ENCODE measurements at places on chromosomes 12 and 14. TPM values are rescaled to one million over a fixed set of nuclear protein-coding genes. Genes with fewer than 3 reads are reported as not detected.

NRDE2 gene
- 21.4 TPM for total RNA-seq

C12orf43 gene
- total RNA-seq, result 23.2 TPM

CBLN3 gene
- total RNA-seq, result 5.5 TPM

USP44 gene
- total RNA-seq, result 2.9 TPM

CAPZA3 gene
- total RNA-seq, result not detected

FKBP3 gene
- total RNA-seq, result 66.7 TPM

HOXC10 gene
- total RNA-seq, result not detected

GPR162 gene
- 0.18 TPM for total RNA-seq
